ENCODE measurements at places on chromosomes 2 and 18.

DNA sequence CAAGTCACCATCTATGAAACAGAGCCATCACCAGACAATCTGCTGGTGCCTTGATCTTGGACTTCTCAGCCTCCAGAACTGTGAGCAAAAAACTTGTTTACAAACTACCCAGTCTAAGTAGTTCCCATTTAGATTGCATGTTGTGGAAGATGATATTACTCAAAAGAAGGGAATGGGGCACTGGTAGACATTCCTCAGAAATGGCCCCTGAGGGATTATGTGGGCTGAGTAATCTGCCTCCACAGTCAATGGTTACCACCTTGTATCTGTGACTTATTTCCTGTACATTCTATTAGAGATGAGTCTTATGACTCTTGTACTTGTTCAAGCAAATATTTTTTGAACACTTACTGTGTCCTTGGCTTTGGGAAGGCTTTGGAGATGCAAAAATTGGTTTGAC is 160.4 kb downstream of the NUP35 start:
- DNase-seq: no peak

DNA sequence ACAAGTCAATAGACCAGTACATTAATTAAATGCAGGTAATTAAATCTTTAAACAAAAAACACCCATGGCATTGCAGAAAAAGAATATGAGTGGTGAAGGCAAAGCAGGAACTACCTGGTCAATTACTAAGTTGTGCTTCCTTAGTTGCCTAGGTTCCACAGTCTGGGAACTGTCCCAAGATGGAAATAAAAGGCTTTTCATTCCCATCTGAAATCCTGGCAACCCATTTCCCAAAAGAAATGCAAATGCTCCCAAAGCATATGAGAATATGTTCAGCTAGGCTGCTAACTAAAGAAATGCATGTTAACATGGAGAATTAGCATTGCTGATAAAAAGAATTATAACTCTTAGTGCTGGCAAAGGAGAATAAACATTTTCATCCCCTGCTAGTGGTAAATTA is 177.8 kb downstream of the TMEM163 start:
- no peak for DNase-seq

DNA sequence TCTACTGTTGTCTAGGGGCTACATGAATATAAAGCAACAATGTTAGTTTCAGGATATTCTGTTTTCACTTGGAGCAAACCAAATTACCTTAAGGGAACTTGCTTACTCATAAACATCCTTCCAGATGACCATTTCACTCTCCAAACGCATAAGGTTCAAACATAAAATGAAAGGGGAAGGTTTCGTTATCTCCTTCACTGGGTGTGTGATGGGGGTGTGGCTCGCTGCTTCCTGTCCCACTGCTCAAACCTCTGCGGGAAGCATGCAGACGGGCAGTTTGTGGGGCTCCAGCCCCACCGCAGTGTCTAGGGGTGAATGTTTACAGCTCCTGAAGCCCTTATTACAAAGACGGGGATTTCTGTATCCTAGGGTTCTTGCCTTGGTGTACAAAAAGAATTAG is 1310.9 kb upstream of the TMEFF2 start:
- no peak for DNase-seq

DNA sequence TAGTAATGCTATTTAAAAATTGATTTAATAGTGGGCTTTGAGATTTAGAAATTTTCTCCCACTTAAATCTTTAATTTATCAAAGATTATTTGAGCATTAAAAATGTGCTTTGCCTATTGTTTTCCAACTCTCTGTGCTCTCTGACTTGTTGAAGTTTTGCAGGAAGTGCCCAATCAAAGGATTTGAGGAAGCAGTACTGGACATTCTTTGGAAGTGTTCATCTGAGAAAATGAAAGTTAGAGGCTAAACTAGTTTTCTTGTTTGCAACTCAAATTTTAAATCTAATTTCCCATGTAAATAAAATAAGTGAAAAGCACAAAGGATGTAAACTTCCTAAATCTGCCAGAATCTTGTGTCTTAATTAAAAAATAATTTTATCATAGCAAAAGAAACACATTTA is 89.1 kb downstream of the CAMKMT start:
- DNase-seq: no peak

- no peak for DNase-seq
Measured at GRCh38 chr2:50143822-50144575, 887.9 kb downstream of the NRXN1 start.

DNA sequence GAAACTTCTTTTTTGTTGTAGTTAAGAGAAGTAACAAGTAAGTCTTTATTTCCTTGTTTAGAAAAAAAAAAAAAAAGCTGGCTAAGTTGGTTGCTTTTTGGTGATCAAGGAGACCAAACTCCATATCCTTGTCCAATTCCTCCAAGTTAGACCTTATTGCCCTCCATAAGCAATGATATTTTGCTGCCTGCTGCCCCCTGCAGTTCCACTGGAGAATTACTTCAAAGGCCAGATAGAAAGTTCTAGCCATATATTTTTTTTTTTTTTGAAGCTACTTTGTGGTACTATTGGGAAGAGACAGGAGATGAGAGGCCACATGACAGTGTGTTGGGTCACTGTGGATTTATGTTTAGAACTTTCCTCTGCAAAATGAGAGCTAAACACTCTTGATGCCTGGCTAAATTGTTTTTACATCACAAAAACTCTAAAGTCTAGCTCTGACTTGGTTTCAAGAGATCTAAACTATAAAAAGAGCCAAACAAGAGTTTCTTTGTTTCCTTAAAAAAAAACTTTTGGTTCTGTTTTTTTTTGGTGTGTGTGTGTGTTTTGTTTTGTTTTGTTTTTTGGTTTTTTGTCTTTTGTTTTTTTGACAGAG is 80.7 kb upstream of the RASGRP3 start:
- DNase-seq: no peak

DNA sequence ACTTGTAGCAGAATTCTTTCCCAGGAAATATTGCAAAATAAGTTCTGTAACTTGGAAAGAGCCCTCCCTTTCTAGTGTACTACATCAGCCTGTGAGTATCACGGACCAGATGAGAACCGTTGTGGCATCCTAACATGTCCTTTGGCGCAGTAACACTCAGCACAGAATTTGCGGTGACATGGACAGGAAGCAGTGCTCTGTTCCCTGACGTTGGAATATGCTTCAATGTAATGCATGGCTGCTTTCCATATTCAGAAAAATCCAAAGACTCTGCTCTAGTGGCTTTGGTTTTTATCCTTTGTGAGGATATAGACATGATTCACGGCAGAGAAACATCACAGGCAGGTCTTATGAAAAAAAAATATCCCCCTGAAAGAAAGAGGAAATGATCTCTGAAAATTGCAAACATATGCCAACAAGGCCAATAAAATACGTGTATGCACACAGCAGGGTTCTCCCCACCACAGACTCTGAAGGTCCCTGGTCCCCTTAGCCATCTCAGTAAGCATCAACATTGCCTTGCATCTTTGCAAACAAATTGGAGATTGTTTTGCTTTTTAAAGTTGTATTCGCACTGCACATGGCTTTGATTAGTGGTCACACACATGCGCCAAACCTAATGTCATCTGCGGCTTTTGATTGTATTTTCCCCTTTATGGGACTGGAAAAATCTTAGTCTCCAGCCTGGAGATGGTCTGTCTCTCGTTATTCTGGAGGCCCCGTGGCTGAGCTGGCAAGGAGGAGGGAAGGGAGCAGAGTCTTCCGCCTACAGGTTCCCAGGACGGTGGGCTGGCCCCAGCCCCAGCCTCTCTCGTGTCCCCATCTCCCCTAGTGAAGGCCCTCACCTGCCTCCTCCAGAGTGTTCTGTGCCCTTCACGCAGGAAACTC is 122.9 kb downstream of the COPS8 start:
- DNase-seq: no peak

DNA sequence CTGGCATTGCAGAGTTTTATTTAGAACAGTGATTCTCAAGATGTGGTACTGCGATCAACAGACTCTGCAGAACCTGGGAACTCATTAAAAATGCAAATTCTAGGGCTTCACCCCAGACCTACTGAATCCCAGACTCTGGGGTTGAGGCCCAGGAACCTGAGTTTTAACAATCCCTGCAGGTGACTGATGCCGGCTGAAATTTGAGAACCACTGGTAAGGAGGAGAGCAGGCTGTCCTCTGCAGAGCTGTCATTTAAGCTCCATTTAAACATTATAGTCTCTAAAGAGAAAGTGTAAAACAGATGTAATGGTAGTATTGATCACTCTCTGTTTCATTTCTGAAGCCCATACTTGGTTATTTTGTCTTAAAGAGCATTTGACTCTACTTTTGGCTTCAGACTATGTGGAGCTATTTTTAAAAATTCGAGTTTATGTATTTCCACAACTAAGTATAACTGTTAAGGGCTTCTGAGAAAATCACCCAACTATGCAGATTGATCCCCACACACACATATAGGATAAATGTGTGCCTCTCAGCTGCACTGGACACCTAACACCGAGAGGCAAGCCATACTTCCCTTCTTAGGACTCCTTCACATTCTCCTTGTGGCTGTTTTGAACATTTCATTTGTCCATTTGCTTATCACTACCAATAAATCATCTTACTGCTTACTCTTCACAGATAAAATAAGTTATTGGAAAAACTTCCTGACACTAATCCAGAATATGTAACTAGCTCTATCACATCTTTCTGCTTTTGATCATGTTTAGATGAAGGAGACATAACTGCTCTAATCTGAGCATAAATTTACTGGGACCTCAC is 487.5 kb downstream of the DLGAP1 start:
- DNase-seq: no peak

DNA sequence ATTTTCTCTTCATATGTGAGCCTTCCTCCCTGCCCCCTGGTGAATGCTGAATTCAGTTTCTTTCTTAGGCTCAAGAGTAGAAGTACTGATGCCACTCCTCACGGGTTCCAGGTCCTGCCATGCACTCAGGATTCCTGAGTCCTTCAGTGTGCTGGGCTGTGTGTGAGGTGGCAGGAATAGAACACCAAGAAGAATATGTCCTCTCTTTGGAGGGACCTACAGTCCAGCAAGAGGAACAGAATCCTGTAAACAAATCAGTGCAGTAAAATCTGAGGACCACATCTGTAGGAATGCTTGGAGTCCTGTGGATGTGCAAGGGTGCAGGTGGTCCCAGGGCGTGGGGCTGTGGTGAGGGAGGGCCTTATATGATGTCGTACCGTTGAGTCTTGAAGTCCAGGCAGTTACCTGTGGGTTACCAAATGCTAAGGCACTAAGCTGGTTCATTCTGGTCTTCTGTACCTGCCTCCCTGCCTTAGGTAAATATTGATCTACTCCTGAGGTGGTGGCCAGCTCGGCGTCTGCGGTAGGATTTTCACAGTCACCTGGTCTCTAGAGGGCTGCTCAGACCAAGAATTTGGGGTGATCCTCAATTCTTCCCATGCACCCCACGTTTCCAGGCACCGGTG is 5.5 kb downstream of the ASAP2 start:
- DNase-seq: no peak

DNA sequence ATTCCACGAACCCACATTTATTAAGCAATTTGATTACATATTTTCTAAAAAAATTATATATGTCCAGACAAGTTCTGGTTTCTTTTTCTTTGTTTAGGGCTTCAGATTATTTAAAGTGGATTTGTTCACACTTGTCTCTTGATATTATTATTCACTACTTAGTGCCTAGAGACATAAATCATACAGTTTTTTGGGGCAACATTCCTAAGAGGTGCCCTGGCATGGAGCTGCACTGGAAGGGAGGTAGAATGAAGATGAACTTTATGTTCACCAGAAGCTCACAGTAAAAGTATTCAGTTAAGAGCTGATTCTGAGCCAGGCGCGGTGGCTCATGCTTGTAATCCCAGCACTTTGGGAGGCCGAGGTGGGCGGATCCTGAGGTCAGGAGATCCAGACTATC is 762.7 kb upstream of the TMEFF2 start:
- no peak for DNase-seq

DNA sequence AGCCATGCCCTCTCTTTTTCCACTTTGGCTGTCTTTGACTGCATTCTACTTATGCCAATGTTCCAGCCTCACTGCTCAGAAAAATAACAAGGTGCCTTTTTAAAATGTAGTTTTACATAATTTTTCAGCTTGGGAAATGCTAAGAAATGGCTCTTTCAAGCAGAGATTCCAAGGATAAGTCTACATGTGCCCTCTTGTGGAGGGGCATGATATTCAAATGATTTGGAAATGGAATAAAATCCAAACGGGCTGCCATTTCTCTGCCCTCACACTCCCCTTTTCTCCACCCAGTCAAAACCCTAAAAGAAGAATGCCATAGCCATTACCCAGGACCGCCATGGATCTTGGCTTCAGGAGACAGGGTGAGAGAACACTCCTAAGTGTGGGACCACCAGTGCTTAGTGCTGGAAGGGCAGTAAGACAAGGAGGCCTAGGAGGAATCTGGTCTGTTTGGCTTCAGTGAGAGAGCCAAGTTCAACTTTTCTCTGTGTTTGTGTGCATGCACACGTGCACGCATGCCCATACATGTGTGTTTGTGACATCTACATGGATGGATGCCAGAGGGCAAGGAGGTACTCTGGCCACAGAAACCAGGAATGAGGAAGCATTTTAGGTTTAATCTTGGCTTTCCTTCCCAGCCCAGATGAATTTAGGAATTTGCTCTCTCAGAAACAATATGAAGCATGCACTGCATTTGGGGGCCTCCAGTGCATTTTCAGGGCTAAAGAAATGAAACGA is 174.0 kb upstream of the SLC14A2 start:
- no peak for DNase-seq

DNA sequence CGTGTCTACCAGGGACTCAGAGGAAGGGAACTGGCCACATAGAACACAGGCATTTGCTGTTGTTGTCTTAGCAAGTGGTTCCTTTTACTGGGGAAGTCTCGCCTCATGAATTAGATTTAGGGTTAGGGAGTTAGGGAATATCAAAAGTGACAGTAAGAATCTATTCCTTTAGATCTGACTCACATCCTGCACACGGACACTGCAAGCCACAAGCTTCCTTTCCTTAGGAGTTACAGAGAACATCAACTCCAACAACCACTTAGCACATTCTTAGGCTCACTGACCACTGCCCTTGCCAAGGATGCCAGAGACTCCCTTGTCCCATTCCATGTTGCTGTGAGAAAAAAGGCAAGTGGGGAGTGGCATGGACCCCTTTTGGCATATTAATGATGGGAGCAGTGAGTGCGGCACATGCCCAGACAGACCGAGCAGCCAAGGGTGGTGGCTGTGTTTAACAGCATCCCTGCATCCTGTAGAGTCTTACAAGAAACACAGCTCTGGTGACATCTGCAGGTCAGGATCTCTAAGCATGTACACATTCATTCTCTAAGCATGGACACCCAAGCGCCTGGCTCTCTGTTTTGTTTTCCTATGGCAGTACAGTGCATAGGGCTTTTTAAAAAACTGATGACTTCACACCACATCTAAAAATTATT is 745.6 kb upstream of the RAB6C start:
- no peak for DNase-seq

GRCh38 chr2:85913884-85914881 is 25.4 kb upstream of the ST3GAL5 start:
- DNase-seq: no peak
